ENCODE measurements at places on chromosomes 12 and 14. TPM values are rescaled to one million over a fixed set of nuclear protein-coding genes. Genes with fewer than 3 reads are reported as not detected.
A peak's percentile ranks its signal among the peaks of the same experiment; 100 is the strongest.

BHLHE41 gene
- 7.8 TPM for total RNA-seq

ACOT4 gene
- 3.6 TPM for total RNA-seq

FAM186B gene
- 0.29 TPM for total RNA-seq

DAO gene
- not detected for total RNA-seq

KIF26A gene
- total RNA-seq: not detected

PIANP gene
- total RNA-seq: 1.5 TPM

P2RX7 gene
- total RNA-seq: 5.0 TPM

BMP4 gene
- total RNA-seq: 76.8 TPM

GRCh38 chr14:82850576-82850975 lies 1316.9 kb upstream of the SEL1L start:
- DNase-seq: no peak

- no peak for DNase-seq
These were observed 40.8 kb downstream of the MIS18BP1 start for GRCh38 chr14:45212231-45212630.

DNA sequence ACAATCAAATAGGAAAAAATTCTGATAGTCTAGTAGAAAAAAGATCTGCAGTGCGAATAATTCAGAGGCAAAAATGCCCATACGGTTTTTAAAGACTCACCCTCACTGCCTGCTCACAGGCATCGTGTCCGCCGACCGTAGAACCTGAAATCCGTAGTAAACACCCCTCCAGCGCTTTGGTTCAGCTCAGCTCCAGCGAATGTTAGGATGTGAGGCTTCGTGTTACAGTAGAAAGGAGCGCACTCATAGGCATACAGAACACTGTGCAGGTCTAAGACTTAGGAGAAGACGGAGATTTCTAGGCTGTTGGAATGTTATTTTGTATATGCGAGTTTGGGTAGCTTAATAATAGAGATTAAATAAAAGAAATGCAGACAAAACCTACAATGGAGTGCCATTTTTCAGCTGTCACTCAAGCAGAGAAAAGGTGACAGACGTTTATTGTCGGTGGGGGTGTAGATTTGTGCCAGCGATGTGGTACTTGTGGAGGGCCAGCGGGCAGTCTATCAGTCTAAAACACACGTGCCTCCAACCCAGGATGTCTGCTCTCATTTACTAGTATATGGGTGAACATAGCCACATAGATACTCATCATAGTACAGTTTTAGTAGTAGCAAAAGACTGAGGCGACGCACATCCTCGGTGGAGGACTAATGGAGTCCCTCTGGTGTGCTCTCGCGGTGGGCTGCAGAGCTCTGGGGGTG lies 25.7 kb downstream of the SFSWAP start:
- peak; percentile 3 for DNase-seq

GRCh38 chr12:108139454-108139853 lies 10.4 kb downstream of the WSCD2 start:
- no peak for DNase-seq

GRCh38 chr12:132205271-132206045 lies 61.2 kb downstream of the NOC4L start:
- DNase-seq: no peak

GRCh38 chr12:61291647-61292046 lies 968.6 kb upstream of the USP15 start:
- DNase-seq: no peak

GRCh38 chr12:103102225-103102744 lies 144.8 kb downstream of the ASCL1 start:
- no peak for DNase-seq

GRCh38 chr12:122182887-122183587 lies at the start of gene LRRC43:
TSS of gene LRRC43 (plus strand) at chr12:122183123. CDS start at chr12:122183145, 22 bp downstream.
- DNase-seq: peak; percentile 22

GRCh38 chr12:57127101-57127725 lies 1.1 kb upstream of the LRP1 start:
- peak; percentile 63 for DNase-seq

DNA sequence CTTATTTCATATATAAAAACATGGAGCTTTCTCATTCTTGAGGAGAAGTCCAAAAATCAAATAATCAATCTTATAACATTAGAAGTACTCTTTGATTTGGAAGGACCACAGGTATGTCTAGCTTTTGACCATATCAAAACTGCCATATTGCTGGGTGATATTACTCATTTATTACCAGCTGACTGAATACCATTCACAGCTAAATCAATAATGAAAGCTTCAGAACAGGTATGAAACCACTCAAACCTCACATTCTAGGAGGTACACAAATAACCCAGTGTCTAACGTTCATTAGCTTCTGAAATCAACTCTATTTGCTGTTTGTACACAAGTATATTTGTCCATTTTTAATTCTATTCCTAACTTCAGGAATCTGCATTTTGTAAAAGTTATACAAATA lies 16.8 kb upstream of the CCDC91 start:
- DNase-seq: no peak

DNA sequence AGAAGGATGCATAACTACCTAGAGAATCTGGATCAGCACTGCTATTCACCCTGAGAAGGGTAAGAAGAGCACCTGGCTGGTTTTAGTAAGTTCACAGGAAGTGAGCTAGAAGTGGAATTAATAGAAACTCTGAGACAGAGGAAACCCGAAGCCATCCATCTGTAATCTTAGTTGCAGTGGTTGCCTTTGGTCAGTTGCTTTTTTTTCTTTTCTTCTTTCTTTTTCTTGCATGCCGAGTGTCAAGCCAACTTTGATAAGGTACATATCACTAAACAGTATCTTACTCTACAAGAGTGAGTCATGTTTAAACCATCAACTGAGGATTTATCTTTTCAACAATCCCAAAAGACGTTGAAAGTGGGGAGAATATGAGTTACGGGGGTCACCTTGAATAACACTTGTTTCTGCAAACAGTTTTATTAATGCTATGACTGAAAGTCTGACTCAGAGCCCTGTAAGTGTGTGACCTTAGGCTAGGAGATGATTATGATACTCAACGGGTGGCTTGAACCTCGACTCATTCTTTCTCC lies 26.7 kb downstream of the C12orf75 start:
- DNase-seq: peak; percentile 46

DNA sequence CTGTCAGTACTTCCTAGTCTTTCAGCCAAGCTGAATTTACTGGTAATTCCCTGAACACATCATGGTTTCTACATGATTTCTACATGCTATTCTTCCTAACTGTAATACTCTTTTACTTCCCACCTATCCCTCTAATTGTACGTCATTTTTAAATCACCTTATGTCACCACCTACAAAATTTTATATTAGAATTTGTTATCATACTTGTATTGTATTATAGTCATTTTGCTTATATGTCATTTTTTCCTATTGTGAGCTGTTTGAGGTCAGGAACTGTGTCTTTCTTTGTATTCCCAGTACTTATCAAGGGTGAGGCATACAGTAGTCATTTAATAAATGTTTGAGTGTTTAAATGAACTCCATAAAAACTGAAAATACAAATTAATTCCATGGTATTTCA lies 86.6 kb downstream of the USP15 start:
- DNase-seq: no peak

GRCh38 chr14:53929871-53930715 lies 26.5 kb downstream of the BMP4 start:
- no peak for DNase-seq

GRCh38 chr12:51887476-51888315 lies at the start of gene ANKRD33:
TSS of gene ANKRD33 (plus strand) at chr12:51888103. CDS start at chr12:51888187, 84 bp downstream.
- DNase-seq: no peak

- peak; percentile 49 for DNase-seq
These were observed 121.2 kb downstream of the CACNA1C start for GRCh38 chr12:2173971-2174370.

GRCh38 chr14:23568600-23569331 lies 1.2 kb upstream of the AP1G2 start:
- no peak for DNase-seq

- DNase-seq: no peak
These were observed 47.9 kb downstream of the BBS10 start for GRCh38 chr12:76300297-76300665.

DNA sequence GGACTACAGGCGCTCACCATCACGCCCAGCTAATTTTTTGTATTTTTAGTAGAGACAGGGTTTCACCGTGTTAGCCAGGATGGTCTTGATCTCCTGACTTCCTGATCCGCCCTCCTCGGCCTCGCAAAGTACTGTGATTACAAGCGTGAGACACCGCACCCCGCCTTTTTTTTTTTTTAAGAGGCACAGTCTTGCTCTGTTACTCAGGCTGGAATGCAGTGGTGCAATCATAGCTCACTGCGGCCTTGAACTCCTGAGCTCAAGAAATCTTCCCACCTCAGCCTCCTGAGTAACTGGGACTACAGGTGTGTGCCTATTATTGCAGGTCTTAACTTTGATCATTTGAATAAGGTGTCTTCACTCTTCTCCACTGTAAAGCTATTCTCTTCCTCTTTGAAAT lies 5.3 kb upstream of the GLTP start:
- DNase-seq: no peak

DNA sequence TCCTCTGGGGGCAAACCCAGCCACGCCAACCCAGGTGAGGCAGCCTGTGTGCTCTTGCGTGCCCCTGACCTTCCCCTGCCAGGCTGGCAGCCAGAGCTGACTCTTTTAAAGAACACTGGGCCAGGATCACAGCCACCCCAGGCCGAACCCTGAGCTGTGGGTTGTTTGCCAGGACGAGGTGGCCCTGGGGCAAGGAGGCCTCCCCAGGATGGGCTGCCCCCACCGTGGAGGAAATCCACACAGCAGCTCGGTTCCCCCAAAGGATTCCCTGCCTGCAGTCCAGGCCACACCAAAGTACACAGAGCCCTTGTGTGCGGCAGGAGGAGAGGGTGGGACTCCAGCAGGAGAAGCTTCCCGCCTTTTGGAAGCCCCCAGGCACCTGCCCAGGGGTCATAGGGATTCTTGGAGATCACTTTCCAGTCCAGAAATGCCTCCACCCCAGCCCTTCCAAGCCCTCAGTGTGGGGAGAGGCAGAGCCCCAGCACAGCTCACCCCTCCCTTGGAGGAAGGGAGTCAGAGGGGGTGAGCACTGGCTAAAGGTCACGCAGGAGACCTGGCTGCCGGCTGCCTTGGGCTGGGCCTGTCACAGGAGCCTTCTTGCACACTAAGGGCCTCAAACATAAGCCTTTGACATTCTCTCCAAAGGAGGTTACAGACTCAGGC lies 115.6 kb downstream of the CALM1 start:
- no peak for DNase-seq

DNA sequence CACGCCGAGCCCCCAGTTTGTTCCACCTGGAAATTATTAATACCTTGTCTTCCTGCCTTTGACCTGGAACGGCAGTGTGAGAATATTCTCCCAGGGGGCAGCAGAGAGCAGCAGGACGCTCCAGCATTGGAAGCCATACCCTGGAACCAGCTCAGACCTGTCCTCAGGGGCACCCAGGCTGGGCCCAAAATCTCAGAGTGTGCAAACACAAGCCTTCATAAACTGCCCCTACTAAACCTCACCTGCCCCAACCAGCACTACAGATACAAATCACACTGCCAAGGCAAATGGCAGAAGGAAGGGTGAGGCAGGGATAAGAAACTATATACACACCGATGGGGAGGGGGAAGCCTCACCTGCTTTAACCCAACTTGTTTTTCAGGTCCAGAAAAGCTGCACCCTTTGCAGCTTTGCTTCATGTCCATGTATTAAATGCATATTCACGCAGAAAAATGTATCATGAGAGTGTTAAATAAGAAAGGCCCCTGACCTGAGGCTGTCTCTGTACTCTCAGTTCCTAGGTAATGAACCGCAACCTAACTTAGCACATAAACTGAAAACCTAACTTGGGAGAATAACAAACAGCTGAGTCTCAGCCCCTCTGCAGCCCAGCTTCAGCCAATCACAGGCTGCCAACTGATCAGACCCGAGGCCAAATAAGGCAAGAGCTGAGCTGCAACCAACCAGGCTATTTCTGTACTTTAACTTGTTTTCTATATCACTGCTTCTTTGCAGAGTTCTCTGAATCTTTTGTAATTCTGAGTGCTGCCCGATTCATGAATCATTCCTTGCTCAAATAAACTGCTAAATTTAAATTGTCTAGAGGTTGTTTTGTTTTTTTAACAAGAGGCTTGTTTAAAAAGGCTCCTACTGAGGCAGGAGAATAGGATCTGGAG lies 130.1 kb downstream of the SPTSSA start:
- DNase-seq: peak; percentile 76

- DNase-seq: no peak
These were observed 22.3 kb upstream of the STK38L start for GRCh38 chr12:27221625-27222387.

- peak; percentile 51 for DNase-seq
These were observed 22.0 kb upstream of the CDK17 start for GRCh38 chr12:96422192-96422591.

DNA sequence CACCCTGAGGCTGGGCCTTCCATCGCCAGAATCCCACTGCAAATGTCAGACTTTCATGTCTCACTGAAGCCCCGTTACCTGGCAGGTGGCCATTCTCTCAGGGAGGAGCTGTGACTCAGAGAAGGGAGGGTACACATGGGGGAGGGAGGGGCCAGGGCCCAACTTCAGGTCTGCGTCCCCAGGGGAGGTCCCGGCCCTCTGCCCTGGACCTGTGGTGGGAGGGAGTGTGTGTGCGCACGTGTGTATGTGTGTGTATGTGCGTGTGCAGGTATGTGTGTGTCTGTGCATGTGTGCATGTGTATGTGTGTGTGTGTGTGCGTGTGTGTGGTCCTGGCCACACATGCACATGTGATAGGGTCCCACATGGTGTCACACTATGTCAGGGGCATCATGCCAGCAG lies 50.9 kb downstream of the MVK start:
- DNase-seq: no peak

GRCh38 chr12:46455648-46456352 lies 83.2 kb upstream of the SLC38A2 start:
- DNase-seq: no peak

Data from RPMI7951 (cell line).